ENCODE measurements at places on chromosomes 2 and 18.
A peak's percentile ranks its signal among the peaks of the same experiment; 100 is the strongest.

GRCh38 chr2:202460119-202460518, 84.0 kb downstream of the BMPR2 start:
- no peak overlapping the region for H3K4me3 ChIP-seq
- DNase-seq: no peak
- H3K27me3 ChIP-seq: no peaks in the 10 kb centered on the region
- H3K4me1 ChIP-seq: no peaks in the 10 kb centered on the region
- H3K27ac ChIP-seq: no peak overlapping the region

- peaks cover 64% of the 10 kb centered on the region for H3K4me1 ChIP-seq
- peaks cover 40% of the 10 kb centered on the region for H3K36me3 ChIP-seq
- H3K27ac ChIP-seq: peak overlapping the region; percentile 94
- no peaks in the 10 kb centered on the region for H3K27me3 ChIP-seq
- H3K4me3 ChIP-seq: peak overlapping the region; percentile 97
- DNase-seq: peak; percentile 48
Observed at GRCh38 chr2:96325884-96326255, 753 bp downstream of the ITPRIPL1 start.

- H3K4me3 ChIP-seq: no peak overlapping the region
Observed at GRCh38 chr2:199627417-199627816, 169.7 kb upstream of the SATB2 start.

GRCh38 chr2:37059841-37060240, 24.3 kb downstream of the HEATR5B start:
- no peak overlapping the region for H3K4me3 ChIP-seq
- H3K4me1 ChIP-seq: no peaks in the 10 kb centered on the region
- H3K27me3 ChIP-seq: no peaks in the 10 kb centered on the region
- peaks cover 29% of the 10 kb centered on the region for H3K36me3 ChIP-seq
- H3K27ac ChIP-seq: no peak overlapping the region
- no peak for DNase-seq

DNA sequence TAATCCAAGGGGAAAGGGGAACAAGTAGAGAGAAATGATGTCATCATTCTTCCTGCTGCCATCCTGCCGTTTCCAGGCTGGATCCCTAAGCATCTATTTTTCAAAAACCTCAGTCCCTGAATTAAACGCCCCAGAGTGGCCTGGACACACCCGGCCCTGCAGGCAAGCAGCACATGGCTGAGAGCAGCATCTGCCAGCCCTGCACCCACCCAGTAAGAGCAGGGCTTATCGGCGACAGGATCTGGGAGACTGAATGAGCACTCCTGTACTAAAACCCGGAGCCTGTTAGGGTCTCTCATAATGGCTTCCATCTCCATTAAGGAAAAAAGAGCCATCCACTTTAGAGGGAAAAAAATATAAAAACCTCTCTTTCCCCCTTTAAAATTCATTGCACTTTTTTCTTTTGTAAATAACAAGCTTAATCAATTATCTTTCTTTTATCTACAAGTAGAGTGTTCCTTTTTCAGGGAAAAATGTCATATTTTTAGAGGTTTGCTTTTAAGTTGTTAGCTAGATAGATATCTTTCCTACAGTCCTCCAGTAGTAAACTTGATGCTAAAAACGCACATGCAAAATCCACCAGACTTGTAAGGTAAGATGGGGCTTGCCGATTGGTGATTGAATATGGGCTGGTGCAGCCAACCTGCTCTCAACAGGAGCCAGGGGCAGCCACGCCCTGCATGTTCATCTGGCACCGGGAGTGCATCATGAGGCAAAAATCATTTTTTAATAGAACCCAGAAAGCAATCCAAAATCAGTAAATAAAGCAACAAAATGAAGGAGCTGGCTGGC, 457.8 kb downstream of the EIPR1 start:
- H3K4me1 ChIP-seq: no peaks in the 10 kb centered on the region
- no peak overlapping the region for H3K4me3 ChIP-seq
- no peak for DNase-seq
- no peaks in the 10 kb centered on the region for H3K36me3 ChIP-seq
- peaks cover 4% of the 10 kb centered on the region for H3K27me3 ChIP-seq

DNA sequence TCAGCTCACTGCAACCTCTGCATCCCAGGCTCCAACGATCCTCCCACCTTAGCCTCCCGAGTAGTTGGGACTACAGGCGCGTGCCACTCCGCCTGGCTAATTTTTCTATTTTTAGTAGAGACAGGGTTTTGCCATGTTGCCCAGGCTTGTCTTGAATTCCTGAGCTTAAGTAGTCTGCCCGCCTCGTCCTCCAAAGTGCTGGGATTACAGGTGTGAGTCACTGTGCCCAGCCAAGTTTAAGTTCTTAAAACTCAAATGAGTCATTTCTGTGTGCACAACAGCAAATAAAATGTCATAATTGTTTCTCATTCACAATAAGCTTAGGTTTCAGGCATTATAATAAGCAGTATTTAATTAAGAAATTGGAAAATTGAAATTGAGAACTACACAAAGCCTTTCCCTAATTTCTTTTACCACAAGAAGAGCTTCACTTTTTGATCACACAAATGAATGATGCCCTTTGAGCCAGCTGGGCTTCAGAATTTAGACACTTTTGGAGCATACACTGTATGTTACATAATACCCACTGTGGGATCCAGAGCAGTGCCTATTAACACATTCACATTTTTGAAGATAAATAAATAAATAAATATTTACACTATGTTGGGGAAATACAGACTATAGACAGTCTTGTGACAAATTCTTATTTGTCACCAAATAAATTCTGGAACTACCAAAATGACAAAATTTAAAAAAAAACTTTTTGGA, 8.6 kb upstream of the ME2 start:
- H3K27ac ChIP-seq: no peak overlapping the region
- no peaks in the 10 kb centered on the region for H3K36me3 ChIP-seq
- no peaks in the 10 kb centered on the region for H3K4me1 ChIP-seq

DNA sequence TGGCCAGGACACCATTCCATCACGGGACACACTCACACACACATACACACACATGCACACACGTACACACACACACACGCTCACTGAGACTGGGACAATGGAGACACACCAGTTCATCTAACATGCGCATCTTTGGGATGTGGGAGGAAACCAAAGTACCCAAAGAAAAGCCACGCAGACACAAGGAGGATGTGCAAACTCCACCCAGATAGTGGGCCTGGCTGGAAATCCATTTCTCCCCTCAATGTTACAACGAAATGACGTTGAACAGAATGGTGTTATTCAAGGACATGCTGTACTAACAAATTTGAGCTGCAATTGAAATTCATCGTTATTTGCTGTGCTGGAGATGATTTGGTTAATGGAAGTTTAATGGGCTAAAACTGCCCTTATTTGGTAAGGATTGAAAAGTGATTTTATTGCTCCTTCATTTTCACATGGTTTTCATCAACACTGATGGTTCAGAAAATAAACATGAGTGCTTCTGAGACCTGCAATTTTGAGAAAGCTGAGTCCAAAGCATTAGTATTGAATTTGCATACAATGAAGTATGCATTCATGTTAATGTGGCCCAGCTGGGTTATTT, 110.0 kb downstream of the KCNE4 start:
- no peak for DNase-seq
- no peaks in the 10 kb centered on the region for H3K36me3 ChIP-seq
- no peak overlapping the region for H3K4me3 ChIP-seq
- H3K27me3 ChIP-seq: no peaks in the 10 kb centered on the region

DNA sequence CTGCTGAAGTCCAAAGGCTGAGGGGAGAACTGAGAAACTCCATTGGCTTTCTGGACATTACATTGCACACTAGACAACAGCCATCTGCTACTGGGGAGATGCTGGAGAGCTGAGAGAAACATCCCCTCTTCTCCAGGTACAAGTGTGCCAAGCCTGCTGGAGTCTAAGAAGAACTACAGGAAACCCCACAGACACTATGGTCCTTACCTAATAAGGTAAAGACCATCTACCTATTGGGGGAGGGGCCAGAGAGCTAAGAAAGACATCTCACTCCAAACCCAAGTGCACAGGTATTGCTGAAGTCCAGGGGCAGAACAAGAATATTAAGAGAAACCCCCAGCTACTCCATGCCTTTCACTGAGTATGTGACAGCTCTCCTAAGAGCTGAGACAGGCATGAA, 338.7 kb upstream of the NCKAP5 start:
- H3K36me3 ChIP-seq: no peaks in the 10 kb centered on the region
- H3K4me3 ChIP-seq: no peak overlapping the region
- no peaks in the 10 kb centered on the region for H3K4me1 ChIP-seq
- H3K27me3 ChIP-seq: peaks cover 2% of the 10 kb centered on the region
- H3K27ac ChIP-seq: no peak overlapping the region

DNA sequence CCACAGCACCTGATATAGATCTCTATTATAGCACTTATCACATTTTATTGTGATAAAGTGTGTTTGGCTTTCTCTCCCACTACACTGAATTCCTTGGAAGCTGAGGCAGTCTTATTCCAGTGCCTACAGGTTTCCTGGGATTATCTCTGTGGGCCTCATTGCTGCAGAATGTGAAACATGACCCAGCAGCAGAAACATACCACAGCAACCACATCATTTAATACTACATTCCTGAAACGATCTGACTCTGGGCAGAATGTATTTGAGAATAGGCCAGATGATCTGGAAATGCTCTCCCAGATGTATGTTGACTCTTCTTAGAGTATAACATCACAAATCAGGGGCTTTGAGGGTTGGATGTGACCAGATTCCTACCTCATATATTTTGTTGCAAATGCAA, 323.5 kb upstream of the TANK start:
- H3K36me3 ChIP-seq: no peaks in the 10 kb centered on the region
- no peak overlapping the region for H3K4me3 ChIP-seq
- H3K27ac ChIP-seq: no peak overlapping the region
- H3K27me3 ChIP-seq: peaks cover 3% of the 10 kb centered on the region
- DNase-seq: no peak

- DNase-seq: no peak
- no peaks in the 10 kb centered on the region for H3K36me3 ChIP-seq
- no peak overlapping the region for H3K27ac ChIP-seq
- no peaks in the 10 kb centered on the region for H3K4me1 ChIP-seq
Observed at GRCh38 chr2:122433123-122433754, 677.8 kb downstream of the TSN start.

- no peaks in the 10 kb centered on the region for H3K4me1 ChIP-seq
- no peak overlapping the region for H3K27ac ChIP-seq
- DNase-seq: no peak
- H3K36me3 ChIP-seq: no peaks in the 10 kb centered on the region
- no peak overlapping the region for H3K4me3 ChIP-seq
Observed at GRCh38 chr2:151358166-151358970, 976 bp downstream of the TNFAIP6 start.

- H3K36me3 ChIP-seq: peaks cover 35% of the 10 kb centered on the region
- H3K27ac ChIP-seq: peak overlapping the region; percentile 53
- peak overlapping the region; percentile 91 for H3K4me3 ChIP-seq
- peaks cover 12% of the 10 kb centered on the region for H3K27me3 ChIP-seq
- H3K4me1 ChIP-seq: peaks cover 73% of the 10 kb centered on the region
Observed at GRCh38 chr2:12719400-12720277, 2.9 kb downstream of the TRIB2 start.

- H3K4me1 ChIP-seq: peaks cover 13% of the 10 kb centered on the region
- H3K27ac ChIP-seq: no peak overlapping the region
- H3K36me3 ChIP-seq: peaks cover 11% of the 10 kb centered on the region
- H3K4me3 ChIP-seq: no peak overlapping the region
- DNase-seq: no peak
- H3K27me3 ChIP-seq: no peaks in the 10 kb centered on the region
Observed at GRCh38 chr2:143410082-143410897, 281.1 kb downstream of the ARHGAP15 start.

- peaks cover 16% of the 10 kb centered on the region for H3K27me3 ChIP-seq
- no peak for DNase-seq
- no peaks in the 10 kb centered on the region for H3K36me3 ChIP-seq
- no peaks in the 10 kb centered on the region for H3K4me1 ChIP-seq
- H3K27ac ChIP-seq: no peak overlapping the region
- H3K4me3 ChIP-seq: no peak overlapping the region
Observed at GRCh38 chr2:174282441-174282840, 34.1 kb upstream of the OLA1 start.

DNA sequence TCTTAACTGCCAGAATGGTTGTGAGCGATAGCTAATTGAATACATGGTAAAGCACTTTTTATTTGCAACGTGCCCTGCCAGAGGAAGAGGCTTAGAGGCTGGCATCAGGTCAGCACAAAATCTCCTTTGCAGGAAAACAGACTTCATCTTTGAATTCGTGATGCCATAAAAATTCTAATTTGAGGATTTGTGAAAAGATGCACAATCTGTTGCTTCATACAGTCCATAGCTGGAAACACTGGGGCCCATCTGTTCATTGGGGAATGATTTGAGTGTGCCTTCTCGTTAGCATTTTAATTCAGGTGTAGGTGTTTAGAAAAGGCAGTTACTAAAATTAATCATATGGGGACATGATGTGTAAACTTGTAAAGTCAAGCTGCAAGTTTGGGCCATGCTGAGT, 876.0 kb downstream of the SLC4A3 start:
- no peak overlapping the region for H3K4me3 ChIP-seq
- H3K27ac ChIP-seq: no peak overlapping the region
- H3K4me1 ChIP-seq: no peaks in the 10 kb centered on the region
- no peaks in the 10 kb centered on the region for H3K27me3 ChIP-seq
- H3K36me3 ChIP-seq: no peaks in the 10 kb centered on the region

DNA sequence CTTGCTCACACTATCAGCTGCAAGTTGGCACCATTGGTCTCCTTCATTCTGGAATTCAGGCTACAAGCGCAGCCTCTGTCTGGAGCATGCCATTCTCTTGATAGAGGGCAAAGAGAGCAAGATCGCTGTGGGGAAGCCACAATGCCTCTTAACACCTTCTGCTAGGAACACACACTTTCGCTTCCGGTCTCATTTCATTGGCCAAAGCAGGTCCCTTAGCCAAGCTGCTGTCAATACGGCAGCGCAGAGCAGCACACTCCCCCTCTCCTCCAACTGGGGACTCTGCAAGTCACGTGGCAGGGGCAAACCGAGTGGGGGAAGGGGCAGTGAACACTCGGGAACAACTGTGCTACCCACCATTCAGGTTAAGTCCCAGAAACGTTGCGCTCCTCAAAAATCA, 98.1 kb downstream of the MMADHC start:
- DNase-seq: no peak
- no peaks in the 10 kb centered on the region for H3K36me3 ChIP-seq
- H3K27me3 ChIP-seq: no peaks in the 10 kb centered on the region
- no peaks in the 10 kb centered on the region for H3K4me1 ChIP-seq

DNA sequence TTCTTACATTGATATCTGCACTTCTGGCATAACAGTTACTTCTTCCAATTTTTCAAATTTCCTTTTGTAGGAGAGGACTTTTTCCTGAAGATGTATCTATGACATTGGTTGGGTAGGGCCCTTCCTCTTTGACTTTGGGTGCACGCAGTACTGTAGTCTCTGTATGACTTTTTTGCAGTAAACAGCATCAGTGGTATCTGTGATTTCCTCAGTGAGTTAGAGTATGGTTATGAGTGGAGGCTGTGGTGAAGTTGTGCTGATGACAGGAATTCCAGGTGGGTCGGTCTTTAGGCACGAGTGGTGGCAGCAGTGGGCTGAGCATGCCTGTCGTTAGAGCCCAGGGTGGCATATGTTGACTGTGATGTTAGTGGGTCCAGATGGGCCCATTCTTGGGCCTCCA, 17.6 kb downstream of the ACVR1C start:
- no peak for DNase-seq
- peaks cover 9% of the 10 kb centered on the region for H3K4me1 ChIP-seq
- peaks cover 2% of the 10 kb centered on the region for H3K36me3 ChIP-seq
- H3K27ac ChIP-seq: no peak overlapping the region
- H3K27me3 ChIP-seq: peaks cover 17% of the 10 kb centered on the region
- no peak overlapping the region for H3K4me3 ChIP-seq

GRCh38 chr18:35185771-35186170, 55.1 kb upstream of the ZNF397 start:
- DNase-seq: no peak
- H3K4me1 ChIP-seq: no peaks in the 10 kb centered on the region
- H3K27ac ChIP-seq: no peak overlapping the region
- H3K27me3 ChIP-seq: peaks cover 2% of the 10 kb centered on the region

- DNase-seq: peak; percentile 4
- H3K4me1 ChIP-seq: peaks cover 52% of the 10 kb centered on the region
- H3K36me3 ChIP-seq: peaks cover 15% of the 10 kb centered on the region
Observed at GRCh38 chr2:102033031-102033749, 41.4 kb downstream of the IL1R2 start.

All from activated T-helper 1 cell treated with anti-CD3 and anti-CD28 coated beads, Interleukin-12 subunit alpha, Interleukin-12 subunit beta, Interleukin-2, Interleukin-4 antibody, amounts not matched to agents 30 ng/mL and 10 ng/mL and 1 ng/mL, durations not matched to agents 14 hours and 24 hours and 36 hours (primary cell).